ENCODE measurements at places on chromosomes 12 and 14. TPM values are rescaled to one million over a fixed set of nuclear protein-coding genes. Genes with fewer than 3 reads are reported as not detected.

The ZNF891 gene
- total RNA-seq: 4.5 TPM

The MBIP gene
- 77.9 TPM for total RNA-seq

The SYCP3 gene
- total RNA-seq: 0.34 TPM

The RERG gene
- not detected for total RNA-seq

The ENDOU gene
- total RNA-seq: not detected

The SLCO1B1 gene
- not detected for total RNA-seq

The PSMA3 gene
- 108 TPM for total RNA-seq

The RPGRIP1 gene
- not detected for total RNA-seq

The PROX2 gene
- total RNA-seq: not detected

The OVCH1 gene
- total RNA-seq: not detected

The ABHD12B gene
- total RNA-seq: not detected

The GLTP gene
- 25.2 TPM for total RNA-seq

The CEP170B gene
- total RNA-seq: 4.4 TPM

The ATL1 gene
- 1.2 TPM for total RNA-seq

Measured in CD4-positive, alpha-beta T cell (primary cell).